Natural killer cell (primary cell): ENCODE measurements at places on chromosomes 11 and 22. TPM values are rescaled to one million over a fixed set of nuclear protein-coding genes. Genes with fewer than 3 reads are reported as not detected.

- peak; percentile 39 for DNase-seq
Observed at GRCh38 chr22:45397806-45398205, 15.6 kb downstream of the SMC1B start.

GRCh38 chr11:128470081-128470480 lies 117.3 kb downstream of the ETS1 start:
- peak; percentile 83 for DNase-seq

DNA sequence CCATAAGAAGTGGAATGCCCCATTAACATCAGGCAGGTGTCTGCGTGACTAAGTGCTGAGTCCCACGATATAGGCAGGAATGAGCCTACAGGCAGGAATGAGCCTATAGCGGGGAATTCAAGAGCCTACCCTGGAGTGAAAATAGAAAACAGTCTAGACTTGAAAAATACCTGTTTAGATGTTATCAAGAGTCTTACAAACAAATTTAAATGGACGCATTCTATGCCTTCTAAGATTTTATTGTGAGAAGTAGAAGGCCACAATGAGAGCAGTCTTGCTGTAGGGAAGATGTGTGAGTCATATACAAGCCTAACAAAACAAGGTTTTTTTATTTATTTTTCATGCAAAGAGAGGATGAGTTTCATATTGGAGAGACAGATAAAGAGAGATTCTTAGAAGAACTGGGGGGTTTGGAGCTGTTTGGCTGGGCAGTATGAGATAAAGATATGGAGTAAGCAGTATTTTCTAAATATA lies 200.8 kb upstream of the ZC3H12C start:
- no peak for DNase-seq

- DNase-seq, result no peak
Observed at GRCh38 chr11:120022617-120023016, 115.3 kb downstream of the TRIM29 start.

DNA sequence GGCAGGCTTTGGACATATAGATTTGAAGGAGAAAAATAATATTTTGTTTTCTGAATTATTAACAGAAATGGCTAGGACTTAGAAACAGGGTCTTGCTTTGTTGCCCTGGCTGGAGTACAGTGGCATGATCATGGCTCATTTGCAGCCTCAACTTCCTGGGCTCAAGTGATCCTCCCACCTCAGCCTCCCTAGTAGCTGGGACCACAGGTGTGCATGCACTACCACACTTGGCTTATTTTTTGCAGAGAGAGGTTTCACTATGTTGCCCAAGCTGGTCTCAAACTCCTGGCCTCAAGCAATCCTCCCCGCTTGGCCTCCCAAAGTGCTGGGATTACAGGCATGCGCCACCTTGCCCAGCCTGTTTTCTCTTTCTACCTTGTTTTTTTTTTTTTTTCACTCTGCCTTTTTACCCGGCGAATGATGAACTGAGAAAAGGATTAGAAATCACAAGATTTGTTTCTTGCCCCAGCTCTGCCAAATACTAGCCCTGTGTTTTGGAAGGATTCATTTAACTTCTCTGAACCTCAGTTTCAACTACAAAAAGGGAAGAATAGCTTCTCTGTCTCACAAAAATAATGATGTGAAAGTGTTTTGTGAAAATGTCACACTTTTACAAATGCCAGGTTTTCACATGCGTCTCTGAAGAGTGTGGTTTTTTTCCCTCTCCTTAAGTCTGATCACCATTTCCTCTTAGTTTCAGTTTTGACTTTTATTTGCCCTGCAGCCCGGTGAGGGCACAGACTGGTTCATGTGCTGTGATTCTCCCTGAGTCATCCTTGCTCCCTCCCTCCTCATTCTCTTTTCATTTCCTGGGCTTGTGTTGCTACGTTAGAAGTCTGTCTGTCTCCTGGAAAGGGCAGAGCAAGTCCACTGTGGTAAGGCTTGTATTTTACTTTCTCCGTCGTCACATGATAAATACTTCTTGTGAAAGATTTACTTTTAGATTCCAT lies 67.7 kb downstream of the BCL2L13 start:
- peak; percentile 17 for DNase-seq

DNA sequence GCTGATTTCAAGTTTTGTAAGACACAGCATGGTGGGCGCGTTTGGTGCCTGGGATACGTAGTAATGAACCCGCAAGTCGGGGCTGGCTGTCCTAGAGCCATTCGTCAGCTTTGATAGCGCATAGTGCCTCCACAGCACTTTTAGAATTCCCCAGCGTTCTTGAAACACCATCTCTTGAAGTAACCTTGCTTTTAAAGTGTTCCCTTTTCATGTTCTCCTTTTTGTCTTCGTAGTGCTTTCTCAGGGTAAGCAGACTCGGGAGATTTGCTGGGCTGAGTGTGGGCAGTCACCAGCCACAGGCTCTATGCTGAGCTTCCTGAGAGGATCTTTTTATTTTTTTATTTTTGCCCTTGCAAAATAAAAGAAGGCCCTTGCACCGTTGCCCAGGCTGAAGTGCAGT lies 39.6 kb upstream of the CTTN start:
- no peak for DNase-seq

DNA sequence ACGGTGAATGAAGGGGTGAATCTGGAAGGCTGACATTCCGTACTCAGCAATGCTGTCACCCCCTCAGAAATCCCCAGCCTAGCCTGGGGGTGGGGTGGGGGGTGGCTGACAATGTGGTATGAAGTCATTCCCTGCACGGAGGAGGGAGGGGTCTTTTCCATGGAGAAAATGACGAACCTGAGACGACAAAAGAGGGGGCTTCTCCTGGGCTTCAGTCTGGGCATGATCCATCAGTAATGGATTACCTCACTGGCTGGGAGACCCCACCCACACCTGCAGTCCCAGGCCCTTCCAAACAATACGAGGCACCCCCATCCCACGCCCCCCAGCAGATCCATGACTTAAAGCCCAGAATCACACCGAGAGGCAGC lies 1.0 kb downstream of the KIAA0930 start:
- no peak for DNase-seq

GRCh38 chr11:4090258-4090657 lies 4.3 kb upstream of the RRM1 start:
- peak; percentile 80 for DNase-seq

DNA sequence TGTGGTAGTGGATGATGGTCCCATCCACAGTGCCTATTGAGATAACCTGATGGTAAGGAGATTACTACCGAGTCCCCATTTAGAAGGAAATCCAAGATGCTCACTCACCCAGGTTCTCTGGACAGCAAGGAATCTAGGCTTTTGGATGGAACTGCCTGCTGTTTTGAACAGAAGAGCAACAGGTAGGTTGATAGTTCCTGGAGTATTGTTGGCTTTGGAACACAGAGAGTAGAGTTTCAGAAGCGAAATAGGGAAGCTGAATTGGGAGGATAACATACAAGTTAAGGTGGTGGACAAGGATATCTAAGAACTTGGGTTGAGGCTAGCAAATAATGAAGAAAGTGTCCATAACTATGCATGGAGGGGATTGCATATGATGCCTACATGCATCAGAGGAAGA lies 27.6 kb downstream of the SLC22A6 start:
- DNase-seq, result no peak

DNA sequence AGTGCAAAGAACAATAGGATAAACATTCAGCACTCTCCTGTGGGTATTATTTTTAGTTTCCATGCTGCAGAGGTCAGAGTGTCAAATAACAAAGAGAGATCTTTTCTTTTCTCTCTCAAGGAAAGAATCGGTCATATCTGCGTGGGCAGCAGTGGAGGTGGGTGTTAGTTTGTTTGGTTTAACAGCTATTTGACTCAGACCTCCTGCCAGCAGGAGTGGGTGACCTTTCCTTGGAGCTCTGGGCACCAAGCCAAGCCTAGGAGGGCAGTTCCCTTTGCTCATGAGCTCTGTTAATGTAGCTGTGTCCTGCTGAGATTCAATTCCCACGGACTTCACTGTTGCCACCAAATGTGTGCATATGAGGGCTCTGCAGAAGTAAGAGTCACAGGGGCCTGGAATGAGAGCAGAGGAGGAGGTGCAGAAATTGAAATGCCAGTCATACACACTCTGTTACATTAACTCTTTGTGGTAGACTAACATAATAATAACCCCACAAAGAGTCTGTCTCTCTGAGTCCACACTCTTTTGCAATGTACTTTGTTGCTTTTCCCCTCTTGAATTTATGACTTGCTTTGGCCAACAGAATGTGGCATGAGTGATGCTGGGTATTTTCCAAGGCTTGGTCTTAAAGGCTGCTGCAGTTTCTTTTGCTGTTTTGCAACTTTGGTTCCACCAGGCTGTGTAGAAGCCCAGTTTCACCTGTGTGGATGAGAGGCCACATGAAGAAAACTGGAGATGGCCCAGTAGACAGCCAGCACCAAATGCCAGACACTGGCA lies 76.0 kb upstream of the GRK3 start:
- no peak for DNase-seq

- peak; percentile 70 for DNase-seq
Observed at GRCh38 chr22:29072193-29072978, 449 bp upstream of the KREMEN1 start.

DNA sequence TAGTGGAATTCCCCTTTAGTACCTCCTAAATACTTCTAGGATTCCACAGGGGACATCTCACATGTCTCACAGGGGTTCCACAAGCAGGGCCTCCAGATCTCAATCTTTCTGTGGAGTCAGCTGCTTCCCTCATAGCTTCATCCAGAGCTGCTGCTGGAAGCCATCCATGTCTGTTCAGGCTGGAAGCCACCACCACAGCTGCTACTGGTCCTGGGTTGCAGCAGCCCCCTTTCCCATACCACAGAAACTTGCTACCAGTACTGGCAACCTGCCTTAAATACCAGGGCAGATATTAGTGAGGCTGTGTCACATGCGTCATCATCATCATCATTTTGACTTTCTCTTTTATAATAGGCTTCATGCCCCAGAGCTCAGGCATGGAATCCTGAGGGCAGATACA lies 242.7 kb upstream of the NCAM1 start:
- no peak for DNase-seq

- no peak for DNase-seq
Observed at GRCh38 chr11:107538239-107538638, 27.3 kb downstream of the ALKBH8 start.

GRCh38 chr11:122422682-122423081 lies 232.8 kb upstream of the UBASH3B start:
- DNase-seq, result no peak

GRCh38 chr22:46638601-46639431 lies 18.6 kb downstream of the GRAMD4 start:
- no peak for DNase-seq

DNA sequence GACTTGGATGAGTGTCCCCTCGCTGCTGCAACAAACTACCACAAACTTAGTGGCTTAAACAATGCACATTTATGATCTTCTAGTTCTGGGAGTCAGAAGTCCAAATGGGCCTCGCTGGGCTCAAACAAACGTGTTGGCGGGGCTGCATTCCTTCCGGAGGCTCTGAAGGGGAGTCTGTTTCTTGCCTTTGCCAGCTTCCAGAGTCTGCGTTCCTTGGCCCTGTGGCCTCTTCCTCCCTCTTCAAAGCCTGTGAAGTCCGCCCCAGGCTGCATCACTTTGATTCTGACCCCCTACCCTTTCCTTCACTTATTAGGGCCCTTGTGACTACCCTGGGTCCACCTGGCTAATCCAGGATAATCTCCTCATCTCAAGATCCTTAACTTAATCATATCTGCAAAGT lies 80.3 kb upstream of the NECTIN1 start:
- DNase-seq, result no peak

- DNase-seq, result no peak
Observed at GRCh38 chr11:123892031-123892430, 6.6 kb upstream of the TMEM225 start.

- DNase-seq, result no peak
Observed at GRCh38 chr11:115535781-115536180, 31.6 kb upstream of the CADM1 start.

DNA sequence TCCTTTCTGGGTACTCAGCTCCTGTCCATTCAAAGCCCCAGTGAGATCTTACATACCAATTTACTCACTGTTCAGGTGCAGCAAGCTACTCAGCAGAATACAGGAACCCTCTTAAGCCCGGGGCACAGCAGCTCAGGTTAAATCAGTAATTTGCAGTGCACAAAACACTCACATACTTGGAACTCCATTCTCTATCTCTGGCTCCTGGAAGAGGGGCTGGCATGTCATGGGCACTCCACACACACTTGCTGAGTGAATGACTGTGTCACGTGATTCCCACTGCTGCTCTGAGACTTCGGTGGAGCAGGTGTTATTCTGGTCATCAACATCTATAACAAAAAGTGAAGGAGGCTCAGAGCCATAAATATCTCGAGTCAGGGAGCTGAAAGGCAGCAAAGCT lies 157.3 kb upstream of the BDNF start:
- no peak for DNase-seq

- DNase-seq, result no peak
Observed at GRCh38 chr11:61534933-61535839, 26.6 kb downstream of the LRRC10B start.

- peak; percentile 24 for DNase-seq
Observed at GRCh38 chr11:117232911-117233409, 489 bp downstream of the RNF214 start.

DNA sequence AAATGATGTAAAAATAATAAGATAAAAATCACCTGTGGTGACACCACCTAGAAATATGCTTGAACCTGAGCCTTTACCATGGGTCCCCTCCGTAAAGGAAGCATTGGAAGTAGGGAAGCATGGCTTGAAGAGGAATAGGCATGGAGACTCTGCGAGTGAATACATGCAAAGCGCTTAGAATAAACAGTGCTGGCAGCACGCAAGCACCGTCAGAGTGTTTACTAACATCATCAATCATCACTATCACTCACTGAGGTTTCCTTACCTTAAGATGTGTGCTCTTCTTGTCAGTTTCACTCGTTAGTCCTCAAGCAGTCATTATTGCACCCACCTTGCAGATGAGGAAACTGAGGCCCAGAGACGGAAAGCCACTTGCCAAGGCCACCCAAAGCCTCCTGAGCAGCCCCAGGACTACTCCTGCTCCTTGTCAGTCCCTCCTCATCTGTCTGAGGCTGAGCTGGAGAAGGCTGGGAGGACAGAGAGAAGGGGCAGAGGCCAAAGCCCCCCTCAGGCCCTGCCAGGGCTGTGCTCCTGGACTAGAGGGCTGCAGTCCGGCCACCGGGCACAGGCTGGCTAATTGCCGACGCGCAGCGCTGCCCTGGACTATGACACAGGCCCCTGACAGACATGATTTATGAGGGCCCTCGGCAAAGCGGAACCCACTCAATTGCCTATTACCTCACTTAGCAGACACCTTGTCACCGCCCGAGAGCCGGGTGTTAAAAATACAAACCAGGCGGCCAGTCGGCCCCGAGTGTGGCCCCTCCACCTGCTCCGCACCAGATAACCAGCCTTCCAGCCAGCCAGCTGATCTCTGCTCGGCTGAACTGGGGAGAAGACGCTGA lies 168.9 kb downstream of the MN1 start:
- DNase-seq, result no peak

ZP1 gene
- total RNA-seq, result not detected

PRG2 gene
- total RNA-seq, result 2.4 TPM

TRIM22 gene
- total RNA-seq, result 304 TPM

VPREB1 gene
- not detected for total RNA-seq

OSBP2 gene
- total RNA-seq, result 0.65 TPM

MS4A1 gene
- total RNA-seq, result 4.8 TPM
